ENCODE measurements at places on chromosomes 5 and 9. TPM values are rescaled to one million over a fixed set of nuclear protein-coding genes. Genes with fewer than 3 reads are reported as not detected.

The FNBP1 gene
- total RNA-seq, result 31.8 TPM

The IL13 gene
- total RNA-seq, result not detected

The KCNN2 gene
- total RNA-seq, result not detected

The SAPCD2 gene
- total RNA-seq, result 0.88 TPM

DNA sequence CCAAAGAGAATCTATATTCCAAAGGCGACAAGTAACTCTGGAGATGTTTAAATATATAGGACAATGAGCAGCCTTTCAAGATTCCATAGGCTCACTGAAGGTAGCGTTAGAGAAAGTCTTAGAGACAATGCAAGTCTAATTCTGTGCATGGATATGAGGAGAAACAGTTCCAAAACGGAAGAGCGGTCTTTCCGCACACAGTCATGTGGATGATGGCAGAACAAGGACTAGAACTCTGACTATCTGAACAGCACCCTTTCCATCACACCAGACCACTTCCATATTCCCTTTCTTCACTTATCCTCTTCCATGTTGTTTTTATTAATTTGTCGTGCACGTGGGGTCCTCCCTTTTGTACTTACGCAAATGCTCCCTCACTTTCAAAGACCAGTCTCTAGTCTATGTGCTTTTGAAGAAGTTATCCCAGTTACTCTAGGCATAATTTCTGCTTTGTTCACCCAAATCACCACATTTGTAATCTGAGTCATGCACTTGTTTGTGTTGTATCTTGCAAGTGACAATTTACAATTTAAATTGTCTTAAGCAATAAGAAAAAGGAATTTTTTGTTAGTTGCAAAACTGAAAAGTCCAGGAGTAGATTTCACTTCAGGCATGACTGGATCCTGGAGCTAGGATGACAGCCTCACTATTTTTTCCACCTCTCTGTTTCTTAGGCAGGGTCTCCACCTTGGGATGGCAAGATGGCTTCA, 116.0 kb upstream of the ADRA1B start:
- no peak overlapping the region for H3K27ac ChIP-seq
- H3K36me3 ChIP-seq, result no peaks in the 10 kb centered on the region
- H3K4me1 ChIP-seq, result no peaks in the 10 kb centered on the region
- no peaks in the 10 kb centered on the region for H3K27me3 ChIP-seq
- H3K4me3 ChIP-seq, result no peak overlapping the region
- DNase-seq, result no peak

GRCh38 chr5:16245956-16246355, 66.4 kb upstream of the MARCHF11 start:
- H3K4me3 ChIP-seq, result no peak overlapping the region
- H3K27me3 ChIP-seq, result no peaks in the 10 kb centered on the region
- no peaks in the 10 kb centered on the region for H3K36me3 ChIP-seq
- no peaks in the 10 kb centered on the region for H3K4me1 ChIP-seq

DNA sequence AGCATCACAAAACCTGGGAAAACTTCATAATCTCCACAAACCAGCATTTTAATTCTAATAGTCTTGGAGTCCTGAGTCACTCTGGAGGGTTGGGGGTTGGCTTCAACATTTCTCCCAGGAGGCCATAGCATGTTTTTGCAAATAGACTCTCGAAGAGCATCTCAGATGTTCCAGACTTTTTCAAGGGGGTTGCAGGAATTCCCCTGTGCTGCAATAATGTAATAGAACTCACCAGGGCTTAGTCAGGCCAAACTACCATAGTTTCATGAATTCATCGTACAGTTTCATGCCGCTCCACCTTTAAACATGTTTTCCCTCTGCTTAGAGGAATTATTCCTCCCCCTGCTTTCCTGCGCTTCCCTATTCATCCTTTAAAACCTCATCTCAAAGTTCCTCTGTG, 499.5 kb upstream of the KLF4 start:
- H3K4me3 ChIP-seq, result no peak overlapping the region
- H3K27ac ChIP-seq, result no peak overlapping the region
- H3K4me1 ChIP-seq, result no peaks in the 10 kb centered on the region
- no peaks in the 10 kb centered on the region for H3K36me3 ChIP-seq

GRCh38 chr9:37806271-37806670, 5.7 kb downstream of the DCAF10 start:
- H3K4me3 ChIP-seq, result no peak overlapping the region
- H3K27me3 ChIP-seq, result no peaks in the 10 kb centered on the region
- peaks cover 15% of the 10 kb centered on the region for H3K4me1 ChIP-seq
- no peak overlapping the region for H3K27ac ChIP-seq
- H3K36me3 ChIP-seq, result no peaks in the 10 kb centered on the region

DNA sequence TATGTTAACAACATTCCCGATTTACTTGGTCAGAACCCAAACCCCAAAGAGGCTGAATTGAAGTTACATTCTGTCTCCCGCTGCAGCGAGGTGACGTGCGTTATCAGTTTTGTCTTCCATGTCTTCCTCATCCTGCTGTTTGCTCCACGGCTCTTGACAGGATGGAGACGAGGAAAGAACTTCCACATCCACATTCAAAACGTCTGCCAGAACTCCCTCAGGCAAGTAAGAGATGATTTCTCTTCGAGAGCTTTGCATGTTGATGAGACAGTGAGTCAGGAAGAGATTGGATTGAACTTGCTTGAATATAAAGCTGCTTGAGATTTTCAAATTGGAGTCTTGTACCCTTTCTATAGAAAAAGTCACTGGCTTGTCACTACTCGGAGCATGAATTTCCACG, 242.6 kb downstream of the AUH start:
- DNase-seq, result peak; percentile 85
- H3K27ac ChIP-seq, result peak overlapping the region; percentile 91
- H3K36me3 ChIP-seq, result no peaks in the 10 kb centered on the region
- H3K4me1 ChIP-seq, result peaks cover 27% of the 10 kb centered on the region
- peak overlapping the region; percentile 62 for H3K4me3 ChIP-seq

DNA sequence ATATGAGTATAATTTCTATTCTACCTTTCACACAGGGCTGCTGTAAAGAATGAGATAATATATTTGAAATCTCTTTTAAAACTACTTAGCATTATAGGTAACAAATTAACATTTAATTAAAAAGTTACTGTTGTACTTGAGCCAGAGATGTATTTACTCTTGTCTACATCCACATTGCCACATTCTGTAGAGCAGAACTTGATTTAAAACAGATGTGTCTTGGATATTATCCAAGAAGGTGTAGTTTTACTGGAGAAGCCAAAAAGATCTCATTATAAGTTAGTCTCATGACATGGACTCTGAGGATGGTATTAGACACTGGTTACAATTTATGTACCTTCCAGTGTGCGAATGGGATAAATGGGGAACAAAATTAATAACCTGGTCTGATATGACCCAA, 293.1 kb upstream of the CCNH start:
- H3K27ac ChIP-seq, result no peak overlapping the region
- H3K27me3 ChIP-seq, result no peaks in the 10 kb centered on the region
- H3K36me3 ChIP-seq, result no peaks in the 10 kb centered on the region
- H3K4me3 ChIP-seq, result no peak overlapping the region
- DNase-seq, result no peak
- H3K4me1 ChIP-seq, result no peaks in the 10 kb centered on the region

DNA sequence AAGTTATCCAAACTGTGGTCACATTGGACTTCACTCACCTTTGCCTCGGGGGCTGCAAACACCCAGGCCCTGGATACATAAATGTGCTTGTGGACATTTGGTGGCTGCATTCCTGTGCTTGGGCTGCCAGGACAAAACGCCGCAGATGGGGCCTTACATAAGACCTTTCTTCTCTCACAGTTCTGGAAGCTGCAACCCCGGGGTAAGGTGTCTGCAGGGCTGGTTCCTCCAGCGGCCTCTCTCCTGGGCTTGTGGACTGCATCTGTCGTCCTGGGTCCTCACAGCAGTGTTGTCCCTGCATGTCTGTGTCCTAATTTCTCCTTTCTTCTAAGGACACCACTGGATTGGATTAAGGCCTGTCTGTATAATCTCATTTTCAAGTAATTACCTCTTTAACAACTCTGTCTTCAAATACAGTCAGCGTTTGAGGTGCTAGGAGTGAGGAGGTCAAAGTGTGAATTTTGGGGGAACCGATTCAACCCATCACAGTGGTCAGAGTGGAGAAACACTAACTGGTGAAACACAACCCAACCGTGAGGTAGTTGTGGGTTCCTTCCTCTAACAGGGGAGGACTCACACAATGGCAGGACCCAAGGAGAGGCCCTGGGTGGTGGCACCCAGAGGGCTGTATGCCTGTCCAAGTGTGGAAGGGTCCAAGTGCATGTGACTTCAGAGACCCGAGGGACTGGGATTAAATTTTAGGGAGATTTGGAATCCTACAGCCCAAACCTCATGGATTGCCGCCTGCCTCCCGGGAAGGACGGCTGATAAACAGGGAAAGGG, 415.6 kb downstream of the IRX2 start:
- H3K4me3 ChIP-seq, result no peak overlapping the region
- no peak for DNase-seq
- H3K27ac ChIP-seq, result no peak overlapping the region
- no peaks in the 10 kb centered on the region for H3K4me1 ChIP-seq

- H3K4me1 ChIP-seq, result no peaks in the 10 kb centered on the region
- H3K27me3 ChIP-seq, result no peaks in the 10 kb centered on the region
- H3K27ac ChIP-seq, result no peak overlapping the region
- DNase-seq, result no peak
- H3K36me3 ChIP-seq, result no peaks in the 10 kb centered on the region
- no peak overlapping the region for H3K4me3 ChIP-seq
These were observed 495.1 kb downstream of the KIF4B start for GRCh38 chr5:155508673-155509072.

GRCh38 chr5:139651853-139652787, 4.0 kb downstream of the CXXC5 start:
- H3K27ac ChIP-seq, result peak overlapping the region; percentile 98
- no peaks in the 10 kb centered on the region for H3K27me3 ChIP-seq
- peak; percentile 97 for DNase-seq
- H3K36me3 ChIP-seq, result peaks cover 5% of the 10 kb centered on the region
- peak overlapping the region; percentile 93 for H3K4me3 ChIP-seq

DNA sequence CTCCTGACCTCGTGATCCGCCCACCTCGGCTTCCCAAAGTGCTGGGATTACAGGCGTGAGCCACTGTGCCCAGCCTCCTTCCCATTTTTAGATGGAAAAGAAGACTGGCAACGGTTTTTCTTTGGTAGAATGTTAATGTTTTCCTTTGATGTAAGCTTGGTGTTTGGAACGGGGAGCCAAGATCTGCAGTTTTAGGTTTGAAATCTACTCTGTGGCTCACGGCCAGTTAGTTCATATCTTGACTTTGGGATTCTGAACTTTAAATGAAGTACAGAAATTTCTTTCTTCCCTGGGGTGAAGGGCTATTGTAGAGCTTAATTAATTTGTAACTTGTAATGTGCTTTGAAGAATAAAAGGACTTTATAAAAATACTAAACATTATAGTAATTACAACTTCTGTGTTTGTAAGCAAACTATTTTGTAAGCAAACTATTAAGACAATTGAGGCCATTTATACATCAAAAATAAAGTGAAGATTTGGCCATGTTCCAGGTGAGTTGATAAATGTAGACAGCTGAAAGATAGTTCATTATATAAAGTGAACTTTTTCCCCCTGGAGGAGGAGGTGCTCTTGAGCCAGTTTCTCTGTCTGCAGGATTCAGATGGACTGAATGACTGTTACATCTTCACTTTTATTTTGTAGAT, 117.1 kb upstream of the TUT7 start:
- no peaks in the 10 kb centered on the region for H3K36me3 ChIP-seq
- peak; percentile 34 for DNase-seq
- H3K4me1 ChIP-seq, result no peaks in the 10 kb centered on the region
- no peak overlapping the region for H3K27ac ChIP-seq
- no peaks in the 10 kb centered on the region for H3K27me3 ChIP-seq

DNA sequence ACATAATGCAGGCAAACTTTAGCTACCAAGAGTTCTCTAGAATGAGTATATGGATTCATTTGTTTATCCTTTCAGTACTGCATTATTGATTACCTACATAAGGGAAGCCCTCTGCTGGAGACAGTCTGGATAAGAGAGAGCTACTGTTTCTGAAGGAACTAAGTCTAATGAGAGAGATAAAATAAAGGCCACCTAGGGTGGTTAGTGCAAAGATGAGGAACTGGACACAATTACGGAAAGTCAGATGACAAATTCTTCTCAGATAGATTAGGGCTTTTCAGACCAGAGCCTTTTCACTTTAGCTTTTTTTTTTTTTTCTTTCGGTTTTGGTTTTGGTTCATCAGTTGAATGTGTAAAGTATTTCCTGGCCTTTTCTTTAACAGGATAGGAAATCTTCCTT, 31.3 kb downstream of the ISOC1 start:
- H3K4me1 ChIP-seq, result no peaks in the 10 kb centered on the region
- no peaks in the 10 kb centered on the region for H3K27me3 ChIP-seq
- DNase-seq, result no peak
- H3K4me3 ChIP-seq, result no peak overlapping the region
- no peak overlapping the region for H3K27ac ChIP-seq

DNA sequence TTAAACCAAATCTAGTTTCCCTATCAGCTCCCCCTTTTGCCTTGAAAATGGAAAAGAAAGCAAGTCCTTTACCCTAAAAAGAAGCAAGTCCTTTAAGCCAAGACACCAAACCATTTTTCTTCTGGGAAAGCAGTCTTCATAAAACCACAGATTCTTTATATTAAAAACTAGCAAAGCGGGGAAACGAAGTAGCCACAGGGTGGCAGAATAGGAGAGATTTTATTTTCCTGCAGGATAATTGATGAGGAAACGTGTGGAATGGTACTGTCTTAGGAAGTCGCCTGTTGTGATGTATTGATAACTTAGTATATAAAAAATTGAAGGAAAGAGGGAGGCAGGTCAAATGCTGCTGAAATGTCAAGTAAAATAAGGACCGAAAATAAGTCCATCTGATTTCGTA, 41.1 kb downstream of the ZNF883 start:
- no peaks in the 10 kb centered on the region for H3K27me3 ChIP-seq
- H3K4me3 ChIP-seq, result no peak overlapping the region
- DNase-seq, result no peak
- H3K27ac ChIP-seq, result no peak overlapping the region

DNA sequence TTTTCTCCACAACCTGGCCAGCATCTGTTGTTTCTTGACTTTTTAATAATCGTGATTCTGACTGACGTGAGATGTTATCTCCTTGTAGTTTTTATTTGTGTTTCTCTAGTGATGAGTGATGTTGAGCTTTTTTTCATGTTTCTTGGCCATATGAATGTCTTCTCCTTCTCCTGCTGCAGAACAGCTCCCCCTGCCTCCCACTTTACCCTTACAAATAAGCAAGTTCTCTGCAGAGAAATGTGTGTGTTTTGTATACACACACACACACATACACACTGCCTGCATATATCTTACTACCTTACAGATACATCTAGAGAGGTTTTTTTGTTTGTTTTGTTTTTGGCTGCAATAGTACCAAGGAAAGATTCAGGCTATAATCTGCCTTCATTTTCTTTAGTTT, 88.7 kb upstream of the PHF24 start:
- no peak overlapping the region for H3K27ac ChIP-seq
- H3K4me1 ChIP-seq, result no peaks in the 10 kb centered on the region
- H3K4me3 ChIP-seq, result no peak overlapping the region
- DNase-seq, result no peak
- H3K36me3 ChIP-seq, result no peaks in the 10 kb centered on the region
- H3K27me3 ChIP-seq, result peaks cover 11% of the 10 kb centered on the region

All from osteoblast (primary cell).